ENCODE measurements at places on chromosomes 3 and 15.
A peak's percentile ranks its signal among the peaks of the same experiment; 100 is the strongest.

DNA sequence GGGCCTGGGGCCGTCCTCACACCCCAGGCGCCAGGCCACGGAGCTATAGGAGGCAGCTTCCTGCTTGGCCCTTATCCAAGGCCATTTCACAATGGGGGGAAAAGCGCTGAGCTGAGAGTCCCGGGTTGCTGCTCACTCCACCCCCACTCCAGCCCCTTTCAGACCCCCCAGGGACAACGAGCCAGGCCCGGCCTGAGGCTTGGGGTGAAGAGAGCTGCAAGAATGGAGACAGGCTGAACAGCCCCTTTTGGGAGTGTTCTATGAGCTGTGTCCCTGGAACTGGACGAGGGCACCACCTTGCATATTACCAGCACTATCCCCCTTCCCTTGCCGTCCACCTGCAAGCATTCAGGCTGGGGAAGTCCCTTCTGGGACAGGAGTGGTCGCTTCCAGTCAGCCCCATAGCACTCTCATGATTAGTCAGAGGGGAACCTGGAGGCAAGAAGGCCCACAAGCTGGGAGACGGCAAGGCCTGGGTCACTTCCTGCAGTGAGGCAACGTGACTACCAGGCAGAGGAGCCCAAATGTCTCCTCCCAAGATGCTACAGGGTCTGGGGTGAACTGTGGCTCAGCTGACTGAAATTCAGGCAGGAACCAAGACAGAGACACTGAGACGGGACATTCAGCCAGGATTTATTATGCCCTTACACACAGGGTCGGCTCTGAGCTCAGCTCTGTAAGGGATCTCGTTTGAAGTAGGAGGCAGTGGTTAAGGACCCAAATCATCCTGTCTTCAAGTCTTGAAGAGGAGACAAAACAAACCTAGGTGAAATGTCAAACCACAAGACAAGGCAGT is 8.6 kb upstream of the SRP14 start:
- DNase-seq, result peak; percentile 50

- DNase-seq, result no peak
These were observed 19.8 kb downstream of the TRPM1 start for GRCh38 chr15:31081588-31082250.

- peak; percentile 35 for DNase-seq
These were observed 41.6 kb downstream of the C3orf20 start for GRCh38 chr3:14716591-14716990.

GRCh38 chr15:98277602-98278001 is 317.1 kb downstream of the ARRDC4 start:
- no peak for DNase-seq

GRCh38 chr3:151838574-151839312 is 24.8 kb downstream of the AADAC start:
- peak; percentile 96 for DNase-seq

DNA sequence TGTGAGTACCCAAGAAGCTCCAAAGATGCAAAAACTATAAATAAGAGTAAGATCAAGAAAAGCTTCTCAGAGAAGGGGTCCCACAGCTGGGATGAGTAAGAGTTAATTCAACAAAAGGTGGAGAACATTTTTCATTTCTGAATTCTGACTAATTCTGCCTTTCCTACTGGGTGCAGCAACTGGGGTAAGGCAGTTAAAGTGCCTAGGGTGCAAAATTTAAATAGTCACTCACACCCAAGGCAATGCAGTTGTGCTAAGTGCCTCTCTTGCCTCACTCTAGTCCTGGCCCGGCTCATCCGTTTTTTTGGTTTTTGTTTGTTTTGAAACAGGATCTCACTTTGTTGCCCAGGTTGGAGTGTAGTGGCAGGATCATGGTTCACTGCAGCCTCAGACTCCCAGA is 240.2 kb downstream of the TP63 start:
- no peak for DNase-seq

DNA sequence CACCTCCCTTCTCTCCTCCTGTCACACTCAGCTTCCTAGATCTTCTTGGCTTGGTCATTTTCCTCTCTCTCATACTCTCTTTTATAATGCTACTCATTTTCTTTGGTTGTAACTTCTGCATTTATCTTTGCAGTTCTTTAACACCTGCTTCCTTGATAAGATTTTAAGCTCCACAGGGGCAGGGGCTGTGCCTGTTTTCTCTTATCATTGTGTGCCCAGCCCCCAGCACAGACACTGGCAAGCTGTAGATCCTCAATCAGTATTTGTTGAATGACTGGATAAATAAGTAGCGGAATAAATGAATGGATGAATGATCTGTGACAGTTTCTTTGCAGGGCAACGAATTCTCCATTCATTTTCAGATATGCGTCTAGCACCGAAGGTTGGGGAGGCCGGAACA is 64.3 kb upstream of the MEX3B start:
- DNase-seq, result no peak

DNA sequence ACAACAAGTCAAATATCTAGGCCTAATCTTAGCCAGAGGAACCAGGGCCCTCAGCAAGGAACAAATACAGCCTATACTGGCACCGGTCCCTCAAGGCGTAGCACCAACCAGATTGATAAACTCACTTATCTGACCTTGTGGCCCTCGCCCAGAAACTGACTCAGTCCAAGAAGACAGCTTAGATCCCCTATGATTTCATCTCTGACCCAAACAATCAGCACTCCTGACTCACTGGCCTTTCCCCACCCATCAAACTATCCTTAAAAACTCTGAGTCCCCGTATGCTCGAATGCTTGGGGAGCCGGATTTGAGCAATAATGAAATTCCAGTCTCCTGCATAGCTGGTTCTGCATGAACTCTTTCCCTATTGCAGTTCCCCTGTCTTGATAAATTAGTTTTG is 1.6 kb upstream of the SORD start:
- peak; percentile 51 for DNase-seq

- DNase-seq, result peak; percentile 46
These were observed 613.6 kb upstream of the CBLB start for GRCh38 chr3:106482451-106482850.

DNA sequence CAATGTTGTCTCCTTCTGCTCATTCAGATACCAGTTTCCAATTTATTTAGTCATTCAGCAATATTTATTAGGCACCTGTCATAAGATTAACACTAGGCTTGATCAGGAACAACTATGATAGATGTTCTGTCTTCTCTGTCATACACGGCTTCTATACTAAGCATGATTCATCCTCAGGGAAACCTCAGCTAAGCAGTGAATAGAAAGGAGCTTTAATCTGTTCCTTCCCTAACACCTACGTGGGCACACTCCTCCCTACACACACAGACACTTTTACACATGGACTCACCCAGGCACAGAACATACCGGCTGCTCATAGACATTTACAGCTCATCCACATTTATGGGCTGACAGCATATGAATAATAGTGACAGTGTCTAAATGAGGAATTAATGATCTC is 136.9 kb downstream of the LEKR1 start:
- no peak for DNase-seq

DNA sequence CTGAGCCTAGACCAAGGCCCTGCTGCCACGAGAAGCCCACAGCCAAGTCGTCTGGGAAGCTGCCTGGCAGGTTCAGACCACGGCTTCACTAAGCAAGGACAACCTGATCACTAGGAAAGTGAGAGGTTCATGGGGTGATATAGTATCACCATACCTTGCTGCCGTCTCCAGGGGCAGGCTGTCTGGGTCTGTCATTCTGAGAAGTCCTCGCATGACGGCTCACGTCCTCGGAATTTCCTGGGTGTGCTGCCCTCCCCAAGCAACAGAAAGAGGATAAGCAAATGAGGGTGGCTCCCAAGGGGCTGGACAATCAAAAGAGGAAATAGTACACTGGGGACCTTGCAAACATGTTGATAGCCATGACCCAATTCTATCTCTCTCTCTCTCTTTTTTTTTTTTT is 207.4 kb upstream of the IGF1R start:
- DNase-seq, result no peak

GRCh38 chr15:91049378-91050127 is 27.2 kb upstream of the VPS33B start:
- peak; percentile 78 for DNase-seq

GRCh38 chr3:194315088-194315964 is 35.8 kb downstream of the CPN2 start:
- peak; percentile 73 for DNase-seq

DNA sequence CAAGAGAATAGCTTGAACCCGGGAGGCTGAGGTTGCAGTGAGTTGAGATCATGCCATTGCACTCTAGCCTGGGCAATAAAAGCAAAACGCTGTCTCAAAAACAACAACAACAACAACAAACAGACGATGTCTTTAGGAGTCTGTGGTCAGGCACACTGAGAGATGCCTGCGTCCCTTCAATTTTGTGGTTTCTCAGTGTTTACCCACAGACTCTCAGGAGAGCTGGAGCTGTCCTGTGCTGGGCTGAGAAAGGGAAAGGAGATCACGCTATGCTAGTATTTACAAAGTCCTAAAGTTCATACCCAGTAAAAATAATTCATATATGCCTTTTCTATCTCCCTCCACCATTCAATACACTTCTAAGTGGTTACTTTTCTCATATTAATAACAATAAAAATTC is 6.3 kb downstream of the LAMP3 start:
- no peak for DNase-seq

GRCh38 chr3:170534227-170534626 is 51.6 kb downstream of the SLC7A14 start:
- no peak for DNase-seq

GRCh38 chr3:154875142-154875541 is 205.0 kb upstream of the MME start:
- DNase-seq, result no peak

- DNase-seq, result no peak
These were observed 6.7 kb downstream of the RASGRP1 start for GRCh38 chr15:38557921-38558320.

Measured in fibroblast of the aortic adventitia (primary cell).